ENCODE measurements at places on chromosomes 3 and 15.

DNA sequence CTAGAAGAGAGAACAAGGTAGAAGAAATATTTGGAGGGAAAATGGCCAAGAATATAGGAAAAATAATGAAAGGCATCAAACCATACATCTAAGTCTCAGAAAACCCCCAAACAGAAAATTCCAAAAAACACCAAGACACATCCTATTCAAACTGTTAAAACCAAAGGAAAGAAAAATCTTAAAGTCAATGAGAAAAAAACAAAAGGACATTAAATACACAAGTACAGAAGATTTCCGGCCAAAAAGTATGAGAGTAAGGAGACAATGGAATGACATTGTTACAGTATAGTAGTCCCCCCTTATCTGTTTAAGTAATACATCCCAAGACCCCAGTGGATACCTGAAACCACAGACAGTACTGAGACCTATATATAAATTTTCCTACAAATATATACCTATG is 18.8 kb downstream of the CLASP2 start:
- H3K27me3 ChIP-seq, result no peaks in the 10 kb centered on the region
- DNase-seq, result no peak

DNA sequence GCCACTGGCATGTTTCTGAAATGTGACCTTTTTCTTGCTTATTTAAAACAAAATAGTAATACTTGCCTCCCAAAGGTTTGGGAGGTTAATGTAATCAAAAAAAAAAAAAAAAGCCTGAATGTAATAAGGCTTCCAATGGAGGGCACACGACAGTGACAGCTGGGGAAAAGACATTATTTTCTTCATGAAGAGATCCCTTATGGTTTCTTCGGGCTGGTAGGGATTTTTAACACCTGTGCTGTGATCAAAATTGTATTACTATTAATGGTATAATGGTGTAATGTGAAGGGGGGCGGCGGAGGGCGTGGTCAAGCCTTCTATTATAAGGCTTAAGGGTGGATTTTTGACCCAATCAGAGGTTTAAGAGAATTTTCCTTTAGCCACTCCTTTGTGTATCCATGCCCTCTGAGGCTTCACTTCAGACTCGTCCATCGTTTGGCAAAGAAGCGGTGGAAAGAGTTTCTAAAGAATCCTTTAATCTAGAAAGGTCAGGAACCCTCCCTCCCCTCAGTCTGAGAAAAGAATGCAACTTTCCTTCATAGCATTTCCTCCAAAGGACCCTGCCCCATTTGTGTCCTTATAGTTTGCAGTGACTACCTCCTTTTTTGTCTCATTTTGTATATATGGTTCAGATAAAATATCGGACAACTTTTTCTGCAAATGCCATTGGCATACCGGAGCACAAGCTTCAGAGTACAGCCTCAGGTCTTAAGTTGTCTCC is 89.5 kb upstream of the CHD2 start:
- DNase-seq, result peak; percentile 60
- no peaks in the 10 kb centered on the region for H3K27me3 ChIP-seq
- H3K27ac ChIP-seq, result peak overlapping the region; percentile 99
- H3K4me1 ChIP-seq, result peaks cover 63% of the 10 kb centered on the region

- peak overlapping the region; percentile 94 for H3K4me3 ChIP-seq
- H3K36me3 ChIP-seq, result peaks cover 24% of the 10 kb centered on the region
- peak; percentile 54 for DNase-seq
- peaks cover 36% of the 10 kb centered on the region for H3K4me1 ChIP-seq
- peaks cover 7% of the 10 kb centered on the region for H3K27me3 ChIP-seq
These were observed 1.4 kb downstream of the HTD2 start for GRCh38 chr3:58307639-58308215.

DNA sequence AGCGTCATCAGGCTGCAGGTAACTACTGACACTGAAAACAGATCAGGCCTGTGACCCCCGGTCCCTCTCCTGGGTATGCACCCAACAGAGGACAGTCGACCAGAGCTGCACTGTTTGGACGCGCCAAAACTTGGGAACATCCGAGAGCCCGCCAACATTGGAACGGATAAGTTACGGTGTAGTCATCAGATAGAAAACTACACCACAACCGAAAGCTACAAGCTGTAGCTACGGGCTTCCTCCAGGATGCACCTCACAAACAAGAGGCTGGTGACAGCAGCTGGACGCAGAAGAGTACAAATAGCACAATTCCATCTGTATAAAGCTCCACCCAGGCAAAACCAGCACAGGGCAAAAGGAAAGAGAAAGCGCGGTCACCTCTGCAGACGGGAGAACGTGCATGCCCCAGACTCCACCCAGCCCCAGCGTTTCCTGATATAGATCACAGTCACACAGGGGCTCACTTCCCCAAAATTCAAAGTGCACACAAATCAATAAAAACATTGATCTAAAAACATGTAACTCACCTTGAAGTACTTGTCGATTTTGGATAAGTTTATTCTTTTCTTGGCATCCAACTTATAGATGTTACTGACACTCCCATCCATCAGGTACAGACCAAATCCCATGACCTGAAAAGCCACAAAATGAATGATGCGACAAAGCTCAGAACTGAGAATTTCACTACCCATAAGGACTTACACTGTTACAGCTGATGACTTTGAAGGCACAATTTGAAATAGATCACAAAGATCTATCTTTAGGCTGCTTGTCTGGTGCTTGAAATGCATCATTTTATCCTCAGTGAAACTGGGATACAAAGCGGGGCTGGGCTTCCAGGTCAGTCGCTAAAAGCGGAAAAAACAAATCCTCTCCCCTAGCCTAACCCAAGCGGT is 43.3 kb downstream of the CYFIP1 start:
- peaks cover 11% of the 10 kb centered on the region for H3K4me1 ChIP-seq
- peak; percentile 32 for DNase-seq
- H3K27me3 ChIP-seq, result no peaks in the 10 kb centered on the region
- peaks cover 2% of the 10 kb centered on the region for H3K36me3 ChIP-seq

GRCh38 chr15:59738676-59739075 is 49.6 kb upstream of the BNIP2 start:
- DNase-seq, result no peak
- H3K4me3 ChIP-seq, result no peak overlapping the region
- H3K36me3 ChIP-seq, result no peaks in the 10 kb centered on the region
- no peak overlapping the region for H3K27ac ChIP-seq
- H3K27me3 ChIP-seq, result peaks cover 8% of the 10 kb centered on the region

DNA sequence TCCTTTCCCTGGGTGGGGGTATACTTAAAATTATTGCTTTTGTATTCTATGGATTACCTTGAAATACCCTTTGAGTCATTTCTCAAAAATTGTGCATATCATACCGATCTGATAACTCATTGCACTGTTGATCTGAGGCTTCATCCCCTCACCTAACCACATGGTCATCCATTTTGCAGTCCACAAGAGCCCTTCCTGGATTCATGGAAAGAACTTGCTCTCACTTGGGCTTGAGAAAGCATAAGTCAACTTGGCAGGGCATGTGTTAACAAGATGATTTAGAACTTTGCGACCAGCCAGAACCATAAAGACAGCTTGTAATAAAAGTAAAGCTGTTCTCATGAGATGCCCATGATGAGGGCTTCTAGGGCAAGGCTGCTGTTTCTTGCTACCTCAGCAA is 22.2 kb downstream of the MME start:
- no peak for DNase-seq
- no peak overlapping the region for H3K27ac ChIP-seq
- H3K4me1 ChIP-seq, result no peaks in the 10 kb centered on the region
- no peaks in the 10 kb centered on the region for H3K27me3 ChIP-seq
- H3K4me3 ChIP-seq, result no peak overlapping the region

GRCh38 chr15:87730706-87731105 is 525.8 kb downstream of the NTRK3 start:
- H3K27me3 ChIP-seq, result peaks cover 20% of the 10 kb centered on the region
- no peak for DNase-seq
- H3K4me3 ChIP-seq, result no peak overlapping the region
- H3K4me1 ChIP-seq, result peaks cover 1% of the 10 kb centered on the region
- no peaks in the 10 kb centered on the region for H3K36me3 ChIP-seq

GRCh38 chr15:80832686-80833085 is 53.5 kb downstream of the CEMIP start:
- DNase-seq, result no peak
- H3K4me3 ChIP-seq, result no peak overlapping the region

- DNase-seq, result no peak
- no peak overlapping the region for H3K4me3 ChIP-seq
- H3K27me3 ChIP-seq, result peaks cover 54% of the 10 kb centered on the region
- H3K4me1 ChIP-seq, result peaks cover 19% of the 10 kb centered on the region
These were observed 44.3 kb upstream of the TLE3 start for GRCh38 chr15:70142072-70142321.

- no peaks in the 10 kb centered on the region for H3K4me1 ChIP-seq
- no peaks in the 10 kb centered on the region for H3K36me3 ChIP-seq
- peaks cover 21% of the 10 kb centered on the region for H3K27me3 ChIP-seq
- no peak for DNase-seq
- H3K4me3 ChIP-seq, result no peak overlapping the region
These were observed 116.1 kb downstream of the IMPG2 start for GRCh38 chr3:101204246-101204645.

- no peak for DNase-seq
- H3K27ac ChIP-seq, result no peak overlapping the region
- H3K36me3 ChIP-seq, result peaks cover 63% of the 10 kb centered on the region
- no peak overlapping the region for H3K4me3 ChIP-seq
These were observed 62.3 kb downstream of the GLB1 start for GRCh38 chr3:33034601-33035000.

- H3K27me3 ChIP-seq, result peaks cover 8% of the 10 kb centered on the region
- no peak overlapping the region for H3K4me3 ChIP-seq
- H3K36me3 ChIP-seq, result no peaks in the 10 kb centered on the region
These were observed 12.1 kb upstream of the THSD4 start for GRCh38 chr15:71103102-71103676.

DNA sequence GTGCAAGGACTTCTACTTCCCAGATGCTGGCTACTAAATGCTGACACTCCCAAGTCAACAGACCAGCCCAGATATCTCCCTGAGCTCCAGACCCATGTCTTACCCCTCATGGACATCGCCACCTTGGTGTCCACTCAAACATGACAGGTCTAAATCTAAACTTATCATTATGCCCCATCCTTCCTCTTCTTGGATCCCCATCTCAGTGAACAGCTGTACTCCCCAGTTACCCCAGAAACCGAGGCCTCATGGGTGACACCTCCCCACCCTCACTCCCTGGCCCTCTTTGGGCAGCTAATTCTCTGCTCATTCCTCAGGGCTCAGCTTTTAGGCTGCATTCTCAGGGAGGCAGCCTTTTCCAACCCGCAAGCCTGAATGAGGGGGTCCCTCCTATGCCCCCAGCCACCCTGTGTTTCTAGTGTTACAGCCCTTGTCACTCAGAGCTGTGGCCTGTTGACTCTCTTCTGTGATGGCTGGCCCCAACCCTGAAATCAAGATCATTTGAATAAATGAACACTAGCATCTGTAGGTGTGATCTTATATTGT is 5.4 kb downstream of the EHD4 start:
- no peak overlapping the region for H3K27ac ChIP-seq
- H3K36me3 ChIP-seq, result peaks cover 25% of the 10 kb centered on the region
- H3K4me3 ChIP-seq, result no peak overlapping the region
- peaks cover 51% of the 10 kb centered on the region for H3K4me1 ChIP-seq
- no peak for DNase-seq
